ENCODE measurements at places on chromosomes 11 and 22.

- no peak for DNase-seq
Observed at GRCh38 chr11:117010808-117011540, 87.3 kb downstream of the SIK3 start.

- DNase-seq: peak; percentile 45
Observed at GRCh38 chr11:4551346-4551979, 6.5 kb downstream of the OR52M1 start.

GRCh38 chr22:18031695-18032454 is 7.5 kb upstream of the MICAL3 start:
- DNase-seq: peak; percentile 48

GRCh38 chr22:34950489-34950888 is 115.5 kb upstream of the ISX start:
- DNase-seq: peak; percentile 73

GRCh38 chr11:120208777-120209176 is 2.1 kb upstream of the OAF start:
- no peak for DNase-seq

- no peak for DNase-seq
Observed at GRCh38 chr22:38788021-38788816, 5.7 kb downstream of the DNAL4 start.

- no peak for DNase-seq
Observed at GRCh38 chr11:24872186-24872585, 375.3 kb downstream of the LUZP2 start.

GRCh38 chr11:12158909-12159308 is 48.5 kb downstream of the MICAL2 start:
- peak; percentile 62 for DNase-seq
